ENCODE measurements at places on chromosomes 12 and 14. TPM values are rescaled to one million over a fixed set of nuclear protein-coding genes. Genes with fewer than 3 reads are reported as not detected.

PGF gene
- total RNA-seq: 0.21 TPM

FAM216A gene
- 22.9 TPM for total RNA-seq

SPX gene
- not detected for total RNA-seq

KRT85 gene
- not detected for total RNA-seq

B4GALNT1 gene
- 0.84 TPM for total RNA-seq

A2ML1 gene
- total RNA-seq: not detected

TAS2R20 gene
- total RNA-seq: 2.2 TPM

LRTM2 gene
- not detected for total RNA-seq

ISCU gene
- total RNA-seq: 58.5 TPM

Data from activated CD8-positive, alpha-beta T cell treated with anti-CD3 and anti-CD28 coated beads, Interleukin-2, amount 10 ng/mL, durations not matched to agents 7 days and 5 days (primary cell).